Astrocyte of the spinal cord (primary cell): ENCODE measurements at places on chromosomes 6 and 20.
A peak's percentile ranks its signal among the peaks of the same experiment; 100 is the strongest.

DNA sequence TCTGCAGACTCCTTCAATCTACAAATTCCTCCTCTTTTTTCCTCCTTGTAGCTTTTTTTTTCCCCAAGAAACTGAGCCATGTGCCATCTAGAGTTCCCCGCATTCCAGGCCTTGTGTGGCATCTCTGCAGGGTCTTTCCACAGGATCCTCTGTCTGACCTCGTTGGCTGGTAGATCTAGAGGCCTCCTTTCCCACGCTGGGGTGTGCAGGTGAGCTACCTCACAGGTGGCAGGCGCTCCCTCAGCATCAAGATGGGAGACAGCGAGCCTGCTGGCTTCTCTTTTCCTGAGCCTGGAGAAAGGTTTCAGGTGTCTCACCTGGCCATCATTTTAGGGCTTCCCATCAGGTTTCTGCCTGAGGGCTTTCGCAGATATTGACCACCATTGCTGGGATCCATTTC lies 9.6 kb upstream of the NELFCD start:
- no peak for DNase-seq

GRCh38 chr20:47148059-47148458 lies 208.4 kb downstream of the ZMYND8 start:
- no peak for DNase-seq

GRCh38 chr6:91710342-91710741 lies 1123.5 kb upstream of the MAP3K7 start:
- no peak for DNase-seq

DNA sequence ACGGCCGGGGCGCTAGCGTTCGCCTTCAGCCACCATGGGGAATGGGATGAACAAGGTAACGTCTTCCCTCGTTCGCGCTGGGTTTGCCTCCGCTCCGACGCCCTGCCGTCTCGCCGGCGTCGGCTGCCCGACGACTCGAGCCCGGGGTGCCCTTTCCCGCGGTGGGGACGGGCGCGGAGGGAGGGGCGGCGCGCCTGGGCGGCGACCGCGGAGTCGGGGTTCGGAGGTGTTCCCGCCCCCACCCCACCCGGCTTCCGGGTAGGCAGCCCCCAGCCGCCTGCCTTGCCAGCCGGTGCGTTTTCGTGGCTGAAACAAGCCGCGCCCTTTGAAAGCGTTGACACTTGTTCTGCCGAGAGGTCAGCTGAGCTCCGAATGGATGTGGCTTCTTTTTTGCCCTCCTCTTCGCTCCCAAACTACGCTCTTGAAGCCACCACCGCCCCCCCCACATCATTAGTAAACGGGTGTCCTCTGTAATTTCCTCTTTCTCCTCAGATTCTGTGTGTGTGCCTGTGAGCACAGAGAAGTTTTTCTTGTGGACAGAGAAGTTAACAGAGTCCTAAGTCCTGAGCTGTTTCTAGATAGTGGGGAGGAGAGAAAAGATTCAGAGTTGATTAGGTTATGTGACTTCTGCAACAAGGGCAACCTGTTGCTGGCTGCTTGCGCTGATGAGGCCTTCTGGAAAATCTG lies 362 bp downstream of the DUSP22 start:
- DNase-seq, result peak; percentile 54

DNA sequence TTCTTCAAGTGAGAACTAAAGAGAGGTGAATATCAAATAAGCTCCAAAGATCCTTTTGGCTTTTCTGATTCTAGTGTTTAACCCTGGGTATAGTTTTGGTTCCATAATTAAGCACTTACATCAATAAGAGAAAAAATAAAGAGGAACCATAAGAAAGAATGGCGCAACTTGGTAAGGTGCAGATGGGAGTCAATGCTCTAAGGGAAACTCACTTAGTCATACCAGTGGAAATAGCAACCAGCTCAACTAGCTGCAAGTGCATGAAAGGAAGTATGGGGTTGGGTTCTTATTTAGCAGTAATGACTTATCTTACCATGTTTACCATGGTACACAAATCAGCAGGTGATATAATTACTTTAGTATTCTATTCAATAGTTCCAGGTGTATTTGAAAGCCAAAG lies 296.5 kb upstream of the RUNX2 start:
- DNase-seq, result no peak

DNA sequence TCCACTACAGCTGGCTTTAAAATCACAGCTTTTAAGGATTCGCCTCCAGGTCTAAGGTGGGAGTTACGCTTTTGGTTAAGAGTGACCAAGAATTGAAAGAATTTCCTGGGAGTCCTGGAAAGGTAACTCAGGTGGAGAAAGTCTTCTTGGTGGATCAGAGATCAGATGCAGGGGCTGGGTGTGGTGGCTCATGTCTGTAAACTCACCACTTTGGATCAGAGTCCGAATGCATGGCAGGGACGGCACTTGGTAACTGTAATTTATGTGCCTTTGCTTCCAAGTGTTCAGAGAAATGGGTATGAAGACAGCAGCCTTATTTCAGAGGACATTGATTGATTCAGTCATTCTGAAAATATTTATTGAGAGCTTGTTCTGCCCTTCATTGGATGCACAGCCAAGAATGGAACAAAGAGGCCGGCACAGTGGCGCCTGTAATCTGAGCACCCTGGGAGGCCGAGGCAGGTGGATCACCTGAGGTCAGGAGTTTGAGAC lies 18.0 kb upstream of the JARID2 start:
- no peak for DNase-seq

- no peak for DNase-seq
These were observed 1.8 kb downstream of the NKX2-2 start for GRCh38 chr20:21511850-21512633.

GRCh38 chr6:85644279-85644762 lies 1.6 kb upstream of the SYNCRIP start:
- DNase-seq, result no peak

- peak; percentile 25 for DNase-seq
These were observed 77.0 kb downstream of the PLCB1 start for GRCh38 chr20:8209061-8209460.

GRCh38 chr6:72271531-72271930 lies 350.3 kb upstream of the KCNQ5 start:
- no peak for DNase-seq

DNA sequence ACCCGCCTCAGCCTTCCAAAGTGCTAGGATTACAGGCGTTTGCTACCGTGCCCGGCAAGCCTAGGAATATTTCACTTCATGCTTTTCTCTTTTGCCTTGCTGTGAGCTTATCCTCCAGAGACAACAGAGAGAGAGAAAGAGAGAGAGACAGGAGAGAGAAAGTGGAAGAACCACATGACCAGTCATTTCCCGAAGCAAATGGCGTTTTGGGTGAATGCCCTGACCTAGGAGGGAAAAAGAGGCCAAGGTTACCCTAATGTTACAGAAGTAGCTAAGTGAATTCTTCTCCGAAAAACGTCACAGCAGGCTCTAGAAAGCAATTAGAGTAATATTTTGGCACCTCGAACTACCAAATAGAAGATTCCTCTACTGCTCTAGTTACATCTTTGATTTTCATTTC lies 9.1 kb downstream of the SGK1 start:
- no peak for DNase-seq

DNA sequence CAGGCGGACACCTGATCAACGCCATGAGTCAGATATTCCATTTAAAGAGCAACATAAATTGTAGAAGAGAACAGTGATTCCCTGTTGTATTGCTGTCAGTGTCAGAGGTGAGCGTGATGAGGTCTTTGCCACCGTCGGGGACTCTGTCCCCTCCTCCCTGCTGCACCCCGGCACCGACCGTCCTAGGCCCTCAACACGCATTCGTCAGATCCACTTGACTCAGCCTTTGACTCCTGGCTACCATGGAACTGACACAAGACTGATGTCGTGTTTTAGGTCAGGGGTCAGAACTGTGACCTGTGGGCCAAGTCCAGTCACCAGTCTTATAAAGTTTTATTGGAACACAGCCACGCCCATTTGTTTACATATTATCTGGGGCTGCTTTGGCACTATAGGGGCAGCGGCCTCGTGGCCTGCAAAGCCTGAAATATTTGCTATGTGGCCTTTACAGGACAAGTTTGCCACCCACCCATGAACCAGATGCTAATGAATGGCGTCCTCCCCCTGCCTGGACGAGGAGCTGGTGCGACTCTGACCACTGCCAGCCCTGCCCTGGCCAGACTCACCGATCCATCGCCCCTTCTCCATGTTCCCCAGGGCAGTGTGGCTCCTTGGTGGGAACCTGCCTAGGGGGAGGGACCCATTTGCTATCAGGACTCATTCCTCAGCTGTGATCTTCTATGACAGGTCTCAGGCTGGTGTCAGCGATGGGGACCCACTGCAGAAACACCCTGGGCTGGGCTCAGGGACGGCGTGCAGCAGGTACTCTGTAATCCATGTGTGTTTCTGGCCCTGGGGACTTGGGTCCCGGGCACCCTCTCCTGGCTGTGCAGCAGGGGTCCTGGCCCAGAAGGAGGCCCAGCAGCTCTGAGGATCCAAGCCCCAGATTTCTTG lies 37.5 kb upstream of the PHACTR3 start:
- DNase-seq, result no peak

DNA sequence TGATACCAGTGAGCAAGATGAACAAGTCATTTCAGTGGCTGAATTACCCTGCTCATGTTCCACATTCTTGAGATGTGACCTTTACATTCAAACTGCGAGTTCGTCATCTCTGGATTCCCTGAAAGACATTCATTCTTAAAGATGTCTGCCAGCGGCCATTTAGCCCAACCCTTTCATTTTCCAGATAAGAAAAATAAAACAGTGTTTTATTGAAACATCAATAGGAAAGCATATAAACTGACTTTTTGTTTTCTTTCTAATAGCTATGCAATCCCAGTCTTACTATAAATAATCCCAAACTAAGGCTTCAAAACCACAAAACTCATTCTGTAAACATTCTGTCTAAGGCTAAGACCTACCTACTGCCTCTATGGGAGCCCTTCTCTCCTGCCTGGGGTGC lies 134.0 kb downstream of the SAMD5 start:
- peak; percentile 65 for DNase-seq

DNA sequence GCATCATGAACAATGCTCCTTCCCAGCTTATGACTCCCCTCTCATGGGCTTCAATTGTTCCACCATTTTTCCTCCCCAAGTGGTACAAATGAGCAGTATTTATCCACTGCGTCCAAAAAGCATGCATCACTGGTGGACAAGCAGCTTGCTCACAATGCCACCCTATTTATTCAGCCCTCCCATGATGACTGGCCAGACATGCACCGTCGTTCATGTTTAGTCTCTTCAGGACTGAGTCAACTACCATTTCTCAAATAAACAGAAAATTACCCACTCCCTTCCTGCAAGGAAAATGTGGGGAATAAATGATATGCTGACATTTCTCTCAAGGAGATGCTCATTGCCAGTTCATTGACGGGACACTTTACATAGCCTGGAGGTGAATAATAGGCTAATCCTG lies 300.4 kb downstream of the C6orf118 start:
- no peak for DNase-seq

DNA sequence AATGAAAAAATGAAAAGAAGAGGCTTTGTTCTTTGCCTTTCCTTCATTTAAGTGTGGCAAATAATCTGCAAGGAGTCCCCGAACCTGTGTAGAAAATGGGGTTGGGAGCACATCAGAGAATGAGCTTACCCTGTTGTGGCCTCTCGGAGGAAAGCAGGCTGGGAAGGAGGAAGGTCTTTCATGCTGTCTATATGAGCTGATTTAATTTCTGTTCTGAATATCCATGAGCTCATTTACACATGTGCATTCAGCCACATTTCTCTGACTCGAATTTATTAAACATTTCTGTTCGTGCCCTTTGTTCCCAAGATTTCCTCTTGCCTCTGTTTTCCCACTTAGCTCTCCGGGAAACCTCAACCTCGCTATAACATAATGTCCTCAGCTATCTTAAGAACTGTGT lies 584.4 kb upstream of the CDH4 start:
- DNase-seq, result no peak

DNA sequence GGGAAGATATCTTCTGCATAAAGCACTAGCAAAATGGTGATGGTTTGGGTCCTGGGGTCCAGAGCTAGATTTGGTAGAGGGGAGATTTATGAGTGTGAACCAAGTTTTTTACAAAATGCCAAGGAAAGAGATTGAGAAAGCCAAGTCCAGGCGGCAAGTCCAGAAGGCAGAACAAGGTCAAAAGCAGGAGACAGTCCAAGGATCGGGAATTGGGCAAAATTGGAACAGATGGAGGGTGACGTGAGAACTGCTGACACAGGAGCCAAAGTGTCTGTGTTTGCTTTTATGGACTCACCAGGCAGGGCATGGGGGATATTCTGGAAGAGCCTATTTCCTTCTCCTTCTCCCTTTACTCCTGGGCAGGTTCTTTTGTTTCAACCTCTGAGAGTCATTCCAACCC lies 4.1 kb downstream of the NHLRC1 start:
- no peak for DNase-seq

DNA sequence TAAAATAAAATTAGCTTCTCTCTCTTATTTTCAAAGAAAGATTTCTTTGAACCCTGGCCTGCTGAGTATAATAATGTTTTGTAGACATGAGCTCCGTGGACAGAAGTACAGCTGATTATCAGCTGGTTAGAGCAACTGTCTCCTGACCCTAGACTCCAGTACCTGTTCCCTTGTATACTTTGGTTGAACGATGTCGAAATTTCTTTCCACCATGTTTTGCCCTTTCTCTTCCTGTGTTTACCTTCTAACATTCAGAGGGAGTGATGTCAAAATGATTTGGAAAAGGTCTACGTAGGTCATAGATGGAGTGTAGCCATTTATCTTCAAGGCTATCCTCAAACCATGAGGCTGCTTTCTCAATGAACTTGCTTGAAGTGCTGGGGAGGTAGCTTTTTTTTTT lies 16.8 kb upstream of the ADTRP start:
- DNase-seq, result no peak

GRCh38 chr6:30238178-30238795 lies 25.1 kb upstream of the TRIM26 start:
- no peak for DNase-seq

DNA sequence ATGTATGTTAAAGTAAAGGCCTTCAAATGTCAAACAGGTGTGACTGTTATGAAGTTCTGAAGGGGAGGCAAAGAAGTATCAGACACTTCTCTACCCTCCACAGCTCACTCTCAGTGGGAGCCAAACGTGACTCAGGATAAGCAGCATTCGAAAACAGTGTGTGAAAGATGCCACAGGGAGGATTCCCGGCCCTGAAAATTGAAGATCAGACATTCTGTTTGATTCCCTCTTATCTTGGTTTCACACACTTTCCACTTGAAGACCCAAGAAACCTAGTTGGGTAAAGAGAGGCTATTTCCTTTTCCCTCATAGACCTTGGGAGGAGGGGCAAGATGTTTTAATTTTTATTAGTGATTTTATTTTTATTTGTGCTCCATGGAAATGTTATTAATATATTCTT lies 164.2 kb upstream of the SUPT3H start:
- DNase-seq, result no peak

DNA sequence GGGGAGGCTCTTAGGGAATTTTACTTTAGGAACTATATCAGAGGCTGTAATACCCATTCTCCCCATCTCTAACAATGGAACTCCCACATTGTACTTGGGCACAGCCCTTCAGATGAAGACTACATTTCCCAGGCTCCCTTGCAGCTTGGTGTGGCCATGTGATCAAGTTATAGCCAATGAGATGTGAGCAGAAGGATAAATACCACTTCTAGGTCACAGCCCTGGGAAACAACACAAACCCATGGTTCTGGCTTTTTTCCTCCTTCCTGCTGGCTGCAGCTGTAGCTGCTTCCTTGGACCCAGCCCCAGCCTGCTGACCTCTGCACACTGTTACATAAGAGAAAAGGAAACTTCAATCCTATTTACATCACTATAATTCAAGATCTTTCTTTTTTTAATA lies 445.9 kb upstream of the JARID2 start:
- DNase-seq, result peak; percentile 78
